ENCODE measurements at places on chromosomes 4 and X. TPM values are rescaled to one million over a fixed set of nuclear protein-coding genes. Genes with fewer than 3 reads are reported as not detected.

SERTM2 gene
- not detected for total RNA-seq

TIGD2 gene
- total RNA-seq: 5.0 TPM

STAP1 gene
- not detected for total RNA-seq

CYP2U1 gene
- total RNA-seq: 2.9 TPM

F11 gene
- not detected for total RNA-seq

RPA4 gene
- not detected for total RNA-seq

PABPC1L2A gene
- total RNA-seq: not detected

FGB gene
- total RNA-seq: not detected

PDZD4 gene
- 5.7 TPM for total RNA-seq

TMSB15A gene
- 31.4 TPM for total RNA-seq

PRRG1 gene
- total RNA-seq: 2.7 TPM

SORCS2 gene
- 0.91 TPM for total RNA-seq

ZNF141 gene
- total RNA-seq: 7.6 TPM

XPNPEP2 gene
- total RNA-seq: not detected

CACNA1F gene
- not detected for total RNA-seq

PRDM8 gene
- 1.1 TPM for total RNA-seq

FAM149A gene
- 1.5 TPM for total RNA-seq

TRAM1L1 gene
- 3.8 TPM for total RNA-seq

HERC6 gene
- 3.4 TPM for total RNA-seq

ADH6 gene
- total RNA-seq: not detected

PACRGL gene
- total RNA-seq: 27.0 TPM

USP17L10 gene
- total RNA-seq: not detected
